ENCODE measurements at places on chromosomes 7 and 10. TPM values are rescaled to one million over a fixed set of nuclear protein-coding genes. Genes with fewer than 3 reads are reported as not detected.
A peak's percentile ranks its signal among the peaks of the same experiment; 100 is the strongest.

DNA sequence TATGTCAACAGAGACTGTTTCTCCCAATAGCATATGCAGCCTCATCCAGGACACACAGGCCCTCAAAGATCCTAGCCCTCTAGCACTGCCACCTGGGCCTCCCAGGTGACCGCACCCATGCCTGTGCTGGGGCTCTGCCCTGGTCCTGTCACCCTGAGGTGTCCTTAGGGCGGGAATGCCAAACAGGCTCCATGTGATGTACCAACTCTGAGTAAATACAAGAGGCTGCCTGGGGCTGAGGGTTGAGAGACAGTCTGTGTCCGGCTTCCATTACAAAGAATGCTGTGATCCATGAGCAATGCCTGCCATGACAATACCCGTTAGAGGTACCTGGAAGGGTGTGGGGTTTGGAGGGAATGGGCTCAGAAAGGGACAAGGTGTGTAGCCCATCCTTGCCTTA lies 83.0 kb upstream of the KAT6B start:
- no peaks in the 10 kb centered on the region for H3K36me3 ChIP-seq
- no peak overlapping the region for H3K27ac ChIP-seq
- DNase-seq: no peak
- H3K27me3 ChIP-seq: no peaks in the 10 kb centered on the region
- H3K4me3 ChIP-seq: no peak overlapping the region

The GDF10 gene
- total RNA-seq: 2.3 TPM

The C7orf57 gene
- total RNA-seq: 0.43 TPM

DNA sequence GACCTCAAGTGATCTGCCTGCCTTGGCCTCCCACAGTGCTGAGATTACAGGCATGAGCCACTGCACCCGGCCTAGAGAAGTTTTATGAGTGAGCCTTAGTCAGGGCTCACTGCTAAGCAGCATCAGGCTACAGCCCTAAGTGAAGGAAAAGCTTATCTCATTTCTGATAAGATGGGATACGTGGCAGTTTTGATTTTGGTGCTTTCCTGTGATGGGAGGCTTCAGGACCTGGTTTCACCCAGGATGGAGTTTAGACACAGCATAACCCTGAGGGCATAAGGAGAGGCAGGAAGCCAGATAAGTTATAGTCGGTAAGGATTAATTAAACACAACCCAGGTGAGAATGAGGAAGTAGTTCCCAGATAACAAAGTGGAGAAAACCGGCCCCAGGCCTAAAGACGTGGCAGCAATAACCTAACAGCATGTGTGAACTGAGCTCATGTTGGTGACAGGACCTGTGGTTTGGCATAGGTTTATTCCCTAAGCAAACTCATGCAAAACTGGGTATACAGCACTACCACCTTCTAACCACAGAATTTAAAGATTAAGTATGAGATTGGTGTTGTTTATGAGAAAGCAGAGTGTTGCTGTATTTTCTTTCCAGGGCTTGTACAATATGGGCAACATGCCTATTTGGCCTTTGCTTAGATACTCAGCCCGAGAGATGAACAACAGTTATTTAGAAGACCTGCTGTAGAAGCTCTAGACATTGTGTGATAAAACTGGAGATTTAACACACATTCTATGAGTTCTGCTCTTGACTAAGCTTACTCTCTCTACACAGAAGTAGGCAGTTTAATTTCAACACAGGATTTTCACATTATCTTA lies 119.4 kb downstream of the COL28A1 start:
- peak; percentile 74 for DNase-seq
- no peak overlapping the region for H3K4me3 ChIP-seq
- H3K27me3 ChIP-seq: no peaks in the 10 kb centered on the region
- no peaks in the 10 kb centered on the region for H3K36me3 ChIP-seq
- no peaks in the 10 kb centered on the region for H3K4me1 ChIP-seq
- H3K27ac ChIP-seq: peak overlapping the region; percentile 66

The LDB3 gene
- not detected for total RNA-seq

DNA sequence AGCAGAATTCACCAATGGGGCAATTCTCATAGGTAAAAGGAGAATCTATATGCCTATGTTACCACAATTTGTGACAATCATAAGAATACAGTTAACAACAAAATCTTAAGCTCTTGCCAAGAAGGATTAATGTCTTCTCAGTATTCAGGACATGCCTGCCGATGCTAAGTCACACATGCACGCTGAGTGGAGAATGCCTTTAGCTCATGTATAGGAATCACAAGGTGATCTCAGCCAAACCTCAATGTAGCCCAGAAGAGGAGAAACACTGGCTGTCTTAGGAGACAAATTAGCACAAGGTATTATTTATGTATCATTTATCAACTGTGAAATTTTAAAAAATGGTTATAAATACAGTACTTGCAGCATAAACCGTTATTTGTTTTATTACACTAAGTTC lies 2.7 kb downstream of the HTR7 start:
- no peak overlapping the region for H3K27ac ChIP-seq
- H3K36me3 ChIP-seq: no peaks in the 10 kb centered on the region
- H3K4me1 ChIP-seq: peaks cover 7% of the 10 kb centered on the region
- DNase-seq: no peak
- peaks cover 54% of the 10 kb centered on the region for H3K27me3 ChIP-seq
- H3K4me3 ChIP-seq: no peak overlapping the region

The HSPA12A gene
- total RNA-seq: 7.9 TPM

DNA sequence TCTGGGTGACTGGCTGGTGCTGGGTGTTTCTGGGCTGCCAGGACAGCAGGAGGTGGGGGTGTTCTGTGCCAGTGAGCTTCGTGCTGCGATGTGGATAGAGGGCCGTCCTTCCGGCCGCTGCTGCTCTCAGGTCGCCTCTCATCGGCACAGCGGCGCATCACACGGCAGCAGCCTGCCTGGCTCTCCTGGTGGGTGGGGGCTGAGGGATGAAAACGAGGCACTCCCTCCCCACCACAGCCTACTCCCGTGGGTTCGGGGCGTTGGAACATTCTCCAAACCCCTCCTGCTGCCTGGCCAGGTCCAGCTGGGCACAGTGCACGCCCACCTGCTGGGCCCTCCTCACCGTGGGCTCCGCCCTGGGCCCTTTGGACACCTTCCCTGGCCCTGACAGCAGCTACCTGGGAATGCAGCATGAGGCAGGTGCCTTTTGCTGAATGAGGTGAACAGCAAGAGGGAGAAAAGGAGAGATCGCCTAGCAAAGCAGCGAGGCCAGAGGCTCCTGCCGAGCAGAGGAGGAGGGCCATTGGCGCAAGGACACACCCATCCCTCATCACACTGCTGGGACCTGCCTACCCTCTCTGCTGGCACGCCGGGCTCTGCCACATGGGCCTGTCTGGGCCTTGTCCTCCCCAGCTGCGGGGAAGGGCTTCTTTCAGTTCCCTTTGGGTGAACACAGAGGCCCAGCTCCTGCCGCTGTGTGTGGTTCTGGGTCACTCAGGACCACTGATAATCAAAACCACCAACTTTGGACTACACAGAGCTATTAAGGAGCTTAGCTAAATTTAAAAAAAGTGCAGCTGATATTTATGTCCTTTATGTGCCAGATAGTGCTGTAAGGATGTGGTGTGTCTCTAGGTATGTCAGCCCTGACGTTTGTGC lies 33.4 kb downstream of the INPP5A start:
- no peaks in the 10 kb centered on the region for H3K27me3 ChIP-seq
- no peak for DNase-seq
- peak overlapping the region; percentile 33 for H3K27ac ChIP-seq
- H3K4me1 ChIP-seq: peaks cover 28% of the 10 kb centered on the region

- peaks cover 29% of the 10 kb centered on the region for H3K4me1 ChIP-seq
- peak; percentile 74 for DNase-seq
- H3K27me3 ChIP-seq: no peaks in the 10 kb centered on the region
Measured at GRCh38 chr10:78972160-78972946, 96.4 kb upstream of the ZMIZ1 start.

DNA sequence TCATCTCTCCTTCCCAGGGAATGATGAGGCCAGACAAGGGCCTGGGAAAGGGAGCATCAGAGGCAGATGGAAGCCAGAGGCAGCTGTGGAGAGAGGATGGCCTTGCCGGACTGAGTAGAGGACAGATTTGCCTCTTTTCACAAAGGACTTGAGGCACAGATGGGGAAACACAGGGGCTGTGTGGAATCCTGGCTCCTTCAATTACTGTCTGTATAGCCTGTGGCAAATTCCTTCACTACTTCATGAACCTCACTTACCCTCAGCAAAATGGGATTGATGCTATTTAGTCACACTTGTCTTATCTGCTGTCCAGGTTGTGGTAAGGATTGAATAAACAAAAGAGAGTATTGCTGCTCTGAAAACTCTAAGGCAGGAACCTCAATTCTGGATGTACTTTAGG lies 40.3 kb downstream of the SLC25A28 start:
- H3K27ac ChIP-seq: no peak overlapping the region
- no peaks in the 10 kb centered on the region for H3K4me1 ChIP-seq
- DNase-seq: no peak

DNA sequence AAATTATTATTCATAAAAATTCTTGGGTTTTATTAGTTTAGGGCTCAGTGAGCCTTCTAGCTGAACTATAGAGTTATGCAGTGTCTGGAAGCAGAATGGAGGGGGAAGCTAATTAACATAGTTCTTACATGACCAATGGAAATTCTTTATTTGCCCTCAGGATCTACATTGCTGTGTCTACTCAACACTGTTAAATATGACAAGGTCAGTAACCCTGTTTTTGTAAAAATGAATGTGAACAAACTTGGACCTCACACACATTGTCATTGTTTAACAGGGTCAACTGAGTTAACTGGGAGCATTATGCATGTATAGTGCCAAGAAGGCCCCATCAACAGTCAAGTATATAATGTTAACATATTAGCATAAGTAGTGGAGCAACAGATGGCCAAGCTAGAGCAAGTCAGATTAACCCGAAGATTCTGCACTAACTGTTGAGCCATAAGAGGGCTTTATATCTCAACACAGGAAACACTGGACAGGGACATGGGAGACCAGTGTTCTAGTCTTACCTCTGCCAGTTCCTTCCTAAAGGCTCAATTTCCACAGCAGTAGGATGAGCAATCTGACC lies 122.5 kb upstream of the SEM1 start:
- H3K4me3 ChIP-seq: no peak overlapping the region
- DNase-seq: no peak
- no peaks in the 10 kb centered on the region for H3K4me1 ChIP-seq
- no peak overlapping the region for H3K27ac ChIP-seq
- no peaks in the 10 kb centered on the region for H3K27me3 ChIP-seq

DNA sequence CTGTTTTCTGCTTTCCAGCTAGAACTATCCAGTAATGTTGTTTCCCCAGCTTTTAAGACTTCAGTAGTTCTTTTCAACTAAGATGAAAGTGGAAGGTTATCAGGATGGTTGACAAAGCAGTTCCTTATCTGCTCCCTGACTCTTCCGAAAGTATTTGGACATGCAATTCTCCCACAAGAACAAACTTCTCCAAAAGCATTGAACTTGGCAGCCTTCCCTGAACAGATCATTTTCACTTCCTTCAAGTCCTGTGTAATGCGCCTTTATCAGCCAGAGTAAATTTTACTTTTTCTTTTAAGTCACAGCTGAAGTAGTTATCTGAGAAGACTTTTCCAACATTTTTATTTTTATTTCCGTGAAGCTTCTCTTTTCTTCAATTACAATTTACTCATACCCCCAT lies 39.7 kb downstream of the CDC14C start:
- no peaks in the 10 kb centered on the region for H3K36me3 ChIP-seq
- H3K4me3 ChIP-seq: no peak overlapping the region
- no peaks in the 10 kb centered on the region for H3K4me1 ChIP-seq
- no peaks in the 10 kb centered on the region for H3K27me3 ChIP-seq
- no peak overlapping the region for H3K27ac ChIP-seq

DNA sequence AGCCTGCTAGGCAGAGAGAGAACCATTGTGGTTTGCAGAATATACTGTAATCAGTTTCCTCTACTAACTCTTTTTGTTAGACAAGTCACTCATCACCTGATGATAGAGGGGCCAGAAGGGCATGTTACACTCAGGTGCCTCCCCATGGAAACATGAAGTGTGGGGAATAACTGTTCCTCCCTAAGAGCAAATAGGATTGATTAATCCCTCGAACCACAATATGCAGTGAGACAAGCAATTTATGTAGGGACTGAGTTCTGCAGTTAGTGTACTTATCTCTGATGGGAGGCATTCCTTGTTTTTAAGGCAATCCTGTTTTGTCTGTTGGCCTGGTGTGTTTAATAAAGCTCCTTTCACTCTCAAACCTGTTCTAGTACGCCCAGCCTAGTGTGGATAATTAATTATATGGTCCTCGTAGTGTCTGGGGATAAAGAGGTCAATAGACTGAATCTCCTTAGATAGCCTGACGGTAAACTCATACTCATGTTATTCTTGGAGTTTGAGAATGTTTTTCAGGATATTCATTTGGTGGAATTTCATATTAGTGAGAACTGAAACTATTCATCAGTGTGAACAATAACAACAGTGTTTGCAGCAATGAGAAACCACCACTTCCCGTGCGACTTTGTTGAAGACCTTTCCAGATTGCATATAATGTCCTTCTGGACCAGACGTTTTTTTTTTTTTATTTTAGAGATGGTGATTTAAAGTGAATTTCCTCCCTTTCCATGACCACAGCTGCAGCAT lies 344.8 kb upstream of the FZD8 start:
- H3K4me3 ChIP-seq: no peak overlapping the region
- no peak for DNase-seq
- H3K4me1 ChIP-seq: no peaks in the 10 kb centered on the region
- no peak overlapping the region for H3K27ac ChIP-seq
- no peaks in the 10 kb centered on the region for H3K27me3 ChIP-seq

The ITGA8 gene
- total RNA-seq: 17.3 TPM

The OR2A12 gene
- 1.0 TPM for total RNA-seq

- H3K4me3 ChIP-seq: no peak overlapping the region
- H3K27me3 ChIP-seq: no peaks in the 10 kb centered on the region
- peak; percentile 14 for DNase-seq
- H3K4me1 ChIP-seq: no peaks in the 10 kb centered on the region
- H3K36me3 ChIP-seq: no peaks in the 10 kb centered on the region
- no peak overlapping the region for H3K27ac ChIP-seq
Measured at GRCh38 chr10:61592581-61592980, 70.1 kb upstream of the CABCOCO1 start.

DNA sequence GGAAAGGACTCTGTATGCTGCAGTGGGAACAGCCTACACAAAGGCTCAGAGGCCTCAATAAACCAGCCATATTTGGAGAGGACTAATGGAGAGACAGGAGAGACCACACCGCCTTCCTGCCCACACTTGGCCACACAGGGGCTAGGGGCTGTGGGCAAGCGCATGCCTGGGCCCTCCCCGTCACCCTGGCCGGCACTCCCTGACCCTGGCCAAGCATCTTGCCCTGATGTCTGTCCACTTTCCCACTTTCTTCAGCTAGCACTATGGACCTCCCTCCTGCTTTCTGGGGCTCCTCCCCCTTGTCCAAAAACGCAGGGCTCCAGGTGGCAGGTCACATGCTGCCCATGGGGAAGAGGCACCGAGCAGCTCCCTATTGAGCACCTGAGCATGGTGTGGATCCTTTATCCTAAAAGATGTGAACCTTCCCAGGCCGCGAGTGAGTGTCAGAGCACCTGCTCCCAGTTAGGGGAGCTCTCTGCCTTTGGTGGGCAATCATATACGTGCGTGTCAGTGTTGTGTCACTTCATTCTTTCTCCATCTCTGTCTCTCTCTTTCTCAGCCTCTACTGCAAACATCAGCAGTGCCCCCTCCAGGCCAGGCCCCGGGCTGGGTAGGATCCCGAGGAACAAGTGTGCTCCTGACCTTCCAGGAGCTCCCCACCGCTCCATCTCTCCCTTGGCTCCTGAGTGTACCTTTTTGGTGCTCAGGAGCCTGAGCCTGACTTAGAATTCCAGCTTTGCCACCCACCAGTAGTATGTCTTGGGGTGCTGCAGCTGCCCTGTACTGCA lies 74.0 kb downstream of the ZMIZ1 start:
- no peak overlapping the region for H3K4me3 ChIP-seq
- DNase-seq: no peak
- no peaks in the 10 kb centered on the region for H3K36me3 ChIP-seq
- peaks cover 23% of the 10 kb centered on the region for H3K4me1 ChIP-seq
- H3K27me3 ChIP-seq: no peaks in the 10 kb centered on the region

- no peak overlapping the region for H3K4me3 ChIP-seq
- H3K36me3 ChIP-seq: no peaks in the 10 kb centered on the region
- H3K4me1 ChIP-seq: peaks cover 7% of the 10 kb centered on the region
- H3K27me3 ChIP-seq: no peaks in the 10 kb centered on the region
Measured at GRCh38 chr7:68733219-68734153, 864.8 kb upstream of the AUTS2 start.
